Upper lobe of right lung (tissue), 1 donor: ENCODE measurements at places on chromosomes 4 and X.
A peak's percentile ranks its signal among the peaks of the same experiment; 100 is the strongest.

DNA sequence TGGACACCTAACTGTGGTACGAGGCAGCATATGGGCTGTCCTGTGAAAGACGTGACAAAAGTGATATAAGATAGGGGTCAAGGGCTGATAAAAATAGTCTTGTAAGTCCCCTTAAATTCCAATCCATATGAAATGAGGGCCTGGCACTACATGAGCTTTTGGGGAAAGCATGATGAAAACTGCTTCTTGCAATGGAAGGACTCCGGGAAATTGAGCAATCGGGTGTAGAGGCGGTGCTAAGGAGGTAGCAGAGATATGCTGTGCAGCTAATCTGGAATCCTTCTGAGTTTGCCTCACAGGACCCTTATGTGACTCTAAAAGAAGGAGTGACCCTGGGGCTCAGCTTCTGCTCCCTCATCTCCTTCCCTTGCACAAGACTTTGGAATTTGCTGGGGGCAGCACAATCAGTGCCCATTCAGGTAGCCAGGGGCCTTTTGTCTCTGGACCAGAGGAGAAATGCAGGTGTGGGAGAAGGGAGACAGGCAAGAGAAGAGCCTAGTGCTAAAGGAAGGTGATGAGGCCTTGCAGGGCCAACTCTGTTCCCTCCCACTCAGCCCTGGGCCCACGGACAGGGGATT is 12.8 kb downstream of the CLDN2 start:
- DNase-seq = no peak

- no peak for DNase-seq
Observed at GRCh38 chr4:151864068-151864467, 103.3 kb upstream of the GATB start.

GRCh38 chr4:38734446-38734845 is 48.3 kb downstream of the TLR10 start:
- DNase-seq = no peak

- no peak for DNase-seq
Observed at GRCh38 chr4:7595934-7596461, 161.3 kb upstream of the PSAPL1 start.

DNA sequence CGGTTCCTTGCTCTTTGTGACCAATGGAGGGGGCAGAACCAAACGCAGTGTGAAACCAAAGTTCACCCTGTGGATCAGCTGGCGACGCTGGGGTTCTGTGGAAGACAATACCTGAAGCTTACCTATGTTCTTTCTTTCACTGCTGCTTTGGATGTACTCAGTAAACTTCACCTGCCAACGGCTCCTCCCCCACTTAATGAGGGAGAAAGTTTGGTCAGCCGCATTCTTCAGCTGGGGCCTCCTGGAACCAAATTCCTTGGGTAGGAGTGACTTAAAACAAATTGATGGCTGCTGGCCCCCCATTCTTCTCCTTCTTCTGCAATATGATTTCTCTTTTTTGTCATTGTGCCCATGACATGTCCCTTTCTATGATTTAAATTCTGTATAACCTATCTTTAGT is 282.4 kb downstream of the ANK2 start:
- DNase-seq = no peak

- no peak for DNase-seq
Observed at GRCh38 chr4:53514509-53514908, 76.8 kb downstream of the LNX1 start.

GRCh38 chrX:148204195-148204594 is 223.1 kb downstream of the FMR1NB start:
- no peak for DNase-seq

DNA sequence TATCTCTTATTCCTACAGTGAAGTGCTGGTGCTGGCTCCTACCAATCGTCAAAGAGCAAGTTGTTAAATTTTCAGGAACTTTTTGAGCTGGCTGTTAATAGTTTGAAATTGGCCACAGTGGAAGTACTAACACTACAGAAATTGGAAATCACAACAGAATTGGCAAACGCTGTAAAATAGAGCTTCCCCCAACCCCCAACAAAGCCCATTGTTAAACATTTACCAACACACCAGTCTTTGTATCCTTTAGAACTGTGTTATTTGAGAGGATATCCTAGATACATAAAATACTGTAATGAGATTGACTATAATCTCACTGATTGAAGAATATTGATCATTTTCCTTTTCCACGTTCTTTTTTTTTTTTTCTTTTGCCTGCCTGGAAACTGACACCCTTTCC is 37.4 kb downstream of the FAM241A start:
- DNase-seq = no peak

DNA sequence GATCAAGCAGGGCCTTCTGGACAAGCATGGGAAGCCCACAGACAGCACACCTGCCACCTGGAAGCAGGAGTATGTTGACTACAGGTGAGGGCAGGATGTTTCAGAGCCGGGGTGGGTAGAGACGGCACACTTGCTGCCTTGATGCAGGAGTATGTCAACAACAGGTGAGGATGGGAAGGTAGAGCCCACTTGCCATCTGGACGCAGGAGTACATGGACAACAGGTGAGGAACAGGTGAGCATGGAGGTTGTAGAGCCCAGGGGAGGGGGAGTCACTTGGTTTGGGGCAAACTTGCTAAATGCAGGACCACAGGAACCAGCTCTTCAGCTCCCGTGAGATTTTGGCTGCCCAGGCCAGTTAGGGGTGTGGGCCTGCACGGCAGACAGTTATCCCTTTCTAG is 12.0 kb downstream of the DKC1 start:
- DNase-seq = no peak

DNA sequence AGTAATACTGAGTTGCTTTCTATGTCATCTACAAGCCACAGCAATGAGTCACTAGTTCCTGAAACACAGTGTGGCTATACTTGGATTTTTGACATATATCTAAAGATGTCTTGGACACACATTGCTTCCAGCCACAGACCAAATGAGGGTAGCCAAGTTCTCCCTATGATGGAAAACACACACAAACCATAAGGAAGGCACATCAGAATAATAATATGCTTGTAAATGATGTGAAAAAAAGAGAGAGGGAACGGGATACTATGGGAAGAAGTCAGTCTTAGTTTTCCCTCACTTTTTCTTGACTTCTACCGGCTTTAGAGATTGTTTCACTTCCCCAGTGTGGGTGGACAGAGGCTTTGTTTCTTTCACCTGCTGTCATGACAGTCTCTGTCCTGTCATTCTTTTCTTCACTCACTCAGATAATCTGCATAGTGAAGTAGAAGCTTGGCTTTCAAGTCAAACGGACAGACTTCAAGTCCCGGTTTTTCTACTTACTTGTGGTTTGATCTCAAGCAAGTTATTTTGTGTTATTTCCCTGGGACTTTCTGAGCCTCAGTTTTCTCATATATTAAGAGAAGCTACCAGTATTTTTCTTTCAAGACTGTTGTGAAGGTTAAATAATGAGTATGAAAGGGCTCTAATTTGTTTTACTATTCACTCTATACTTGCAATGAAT is 34.7 kb downstream of the P2RY10 start:
- no peak for DNase-seq

DNA sequence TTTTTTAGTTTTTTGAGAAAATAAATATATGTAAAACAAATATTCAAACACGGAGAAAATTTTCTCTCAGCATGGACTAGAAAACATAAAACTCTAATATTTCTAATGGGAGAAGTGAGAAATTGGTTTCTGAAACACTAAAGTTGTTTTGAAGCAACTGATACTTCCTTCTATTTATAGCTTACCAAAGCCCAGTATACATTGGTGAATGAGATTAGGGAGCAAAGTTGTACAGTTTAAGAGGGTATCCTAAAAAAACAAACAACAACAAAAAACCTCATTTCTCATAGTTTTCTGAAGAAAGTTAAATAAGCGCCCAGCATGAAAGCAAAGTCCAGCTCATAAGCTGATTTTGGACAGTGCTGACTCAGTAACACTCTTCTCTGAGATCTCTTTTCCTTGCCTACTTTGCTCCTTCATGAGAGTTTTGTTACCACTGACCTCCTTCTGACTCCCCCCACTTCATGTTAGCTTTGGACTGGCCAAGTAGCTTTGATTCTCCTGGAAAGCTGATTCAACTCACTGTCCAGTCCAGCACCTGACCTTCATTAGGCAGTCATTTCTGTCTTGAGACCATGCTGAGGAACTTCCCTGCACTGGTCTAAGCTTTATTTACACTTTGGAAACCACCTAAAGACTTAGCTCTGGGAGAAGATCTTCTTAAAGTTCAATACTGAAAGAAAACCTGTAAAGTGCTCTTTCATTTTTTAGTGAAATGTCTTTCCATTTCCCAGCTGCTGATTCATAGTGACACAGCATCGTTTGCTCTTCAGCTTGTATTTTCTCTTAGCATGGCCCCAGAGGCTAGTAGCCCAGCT is 21.8 kb upstream of the P2RY10 start:
- no peak for DNase-seq

DNA sequence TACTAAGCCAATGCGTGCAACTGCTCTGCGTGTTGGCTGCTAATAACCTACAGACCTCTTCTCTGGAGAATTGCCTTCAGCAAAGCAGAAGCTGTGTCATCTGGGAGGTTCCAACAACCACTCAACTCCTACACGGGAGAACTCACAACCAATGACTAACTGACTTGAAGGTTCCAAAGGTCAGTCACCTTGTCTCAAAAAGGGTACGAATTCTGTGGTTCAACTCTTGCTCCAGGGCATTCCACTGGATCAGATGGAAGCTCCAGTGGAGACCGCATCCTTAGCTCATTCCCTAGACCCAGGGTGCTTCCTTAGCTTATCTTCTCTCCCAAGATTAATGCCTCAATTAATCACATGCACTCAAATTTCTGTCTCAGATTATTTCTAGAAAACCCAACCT is 222.7 kb downstream of the CHIC2 start:
- no peak for DNase-seq

- DNase-seq = no peak
Observed at GRCh38 chrX:38356401-38356800, 4.0 kb downstream of the OTC start.

DNA sequence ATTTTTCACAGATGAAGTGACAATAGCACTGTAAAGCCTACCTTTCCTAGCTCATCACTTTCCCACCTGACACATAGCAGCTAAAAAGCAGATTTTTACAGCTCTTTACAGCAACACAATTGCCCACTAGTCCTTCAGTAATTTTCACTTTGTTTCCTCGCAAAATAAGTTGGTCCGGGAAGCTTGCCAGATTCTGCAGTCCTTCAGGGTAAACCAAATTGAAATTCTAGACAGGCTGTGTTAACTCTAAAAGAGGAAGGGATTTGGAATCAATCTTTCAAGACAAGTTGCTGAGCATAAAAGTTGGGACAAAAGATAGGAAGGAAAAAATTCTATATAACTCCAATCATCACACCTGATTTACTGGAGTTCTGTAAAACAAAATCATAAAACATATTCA is 8.7 kb downstream of the C1QTNF7 start:
- no peak for DNase-seq

- DNase-seq = no peak
Observed at GRCh38 chr4:162523171-162523570, 359.4 kb upstream of the FSTL5 start.

DNA sequence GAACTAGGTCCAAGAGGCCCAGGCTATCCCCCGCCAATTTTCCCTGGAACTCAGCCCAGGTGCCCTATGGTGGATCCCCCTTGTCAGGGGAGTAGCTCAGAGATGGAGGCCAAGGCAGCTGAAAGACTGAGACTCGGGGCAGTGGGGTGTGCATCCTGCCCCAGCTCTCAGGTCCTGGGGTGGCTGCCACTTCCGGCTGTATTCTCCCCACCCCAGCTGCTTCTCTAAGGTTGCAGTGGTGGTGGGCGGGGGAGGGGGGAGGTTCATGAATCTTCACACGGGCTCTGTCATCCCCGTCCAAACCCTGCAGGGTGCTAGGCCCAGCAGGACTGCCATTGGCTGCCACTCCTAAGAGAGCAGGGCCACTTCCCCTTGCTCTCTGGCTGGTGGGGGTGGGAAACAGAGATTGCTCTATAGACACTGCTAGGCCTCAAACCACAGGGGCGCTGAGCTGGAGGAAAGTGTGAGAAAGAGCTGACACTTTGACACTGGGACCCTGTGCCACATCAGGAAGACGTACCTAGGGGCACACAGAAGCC is 1.5 kb downstream of the SASH3 start:
- peak; percentile 76 for DNase-seq
